ENCODE measurements at places on chromosomes 1 and 21. TPM values are rescaled to one million over a fixed set of nuclear protein-coding genes. Genes with fewer than 3 reads are reported as not detected.

Gene DRAM2
- 35.4 TPM for total RNA-seq

DNA sequence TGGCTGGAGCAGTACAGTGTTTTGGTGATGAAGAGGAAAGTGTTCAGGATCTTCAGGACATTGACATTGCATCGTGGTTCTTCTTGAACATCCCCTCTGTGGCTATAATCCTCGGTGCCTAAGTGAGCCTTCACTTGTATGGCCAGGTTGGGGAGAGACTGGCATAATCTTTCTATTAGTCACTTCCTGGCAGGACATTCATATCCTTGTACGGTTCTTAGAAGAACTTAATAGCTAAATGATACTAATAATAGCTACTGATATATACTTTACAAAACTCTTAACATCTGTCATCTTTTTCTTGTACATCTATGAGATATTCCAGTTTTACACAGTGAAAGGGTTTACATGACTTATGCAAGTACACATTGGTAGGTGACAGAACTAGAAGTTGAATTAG is 35.8 kb downstream of the CELF3 start:
- H3K36me3 ChIP-seq = peaks cover 6% of the 10 kb centered on the region
- no peak for DNase-seq
- H3K4me1 ChIP-seq = peaks cover 5% of the 10 kb centered on the region
- no peak overlapping the region for H3K4me3 ChIP-seq
- no peak overlapping the region for H3K27ac ChIP-seq

DNA sequence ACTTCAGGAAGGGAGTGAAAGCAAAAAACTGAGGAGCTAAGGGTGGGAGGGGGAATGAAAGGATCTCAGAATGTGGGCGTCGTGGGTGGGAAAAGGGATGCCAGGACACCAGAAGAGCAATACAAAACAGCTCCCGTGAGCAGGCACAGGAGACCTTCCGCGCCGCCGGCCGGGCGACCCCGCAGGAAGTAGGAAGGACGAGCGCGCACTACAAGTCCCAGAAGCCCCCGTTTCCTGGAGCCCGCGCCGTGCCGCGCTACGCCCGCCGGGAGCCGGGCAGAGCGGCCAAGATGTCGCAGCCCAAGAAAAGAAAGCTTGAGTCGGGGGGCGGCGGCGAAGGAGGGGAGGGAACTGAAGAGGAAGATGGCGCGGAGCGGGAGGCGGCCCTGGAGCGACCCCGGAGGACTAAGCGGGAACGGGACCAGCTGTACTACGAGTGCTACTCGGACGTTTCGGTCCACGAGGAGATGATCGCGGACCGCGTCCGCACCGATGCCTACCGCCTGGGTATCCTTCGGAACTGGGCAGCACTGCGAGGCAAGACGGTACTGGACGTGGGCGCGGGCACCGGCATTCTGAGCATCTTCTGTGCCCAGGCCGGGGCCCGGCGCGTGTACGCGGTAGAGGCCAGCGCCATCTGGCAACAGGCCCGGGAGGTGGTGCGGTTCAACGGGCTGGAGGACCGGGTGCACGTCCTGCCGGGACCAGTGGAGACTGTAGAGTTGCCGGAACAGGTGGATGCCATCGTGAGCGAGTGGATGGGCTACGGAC is at the start of gene PRMT6:
Gene PRMT6 (plus strand): TSS at position 249 of the 771 bp plus-strand sequence. CDS start 42 bp downstream, at position 291.
- no peaks in the 10 kb centered on the region for H3K27me3 ChIP-seq
- H3K4me3 ChIP-seq = peak within 1 kb of the TSS; percentile 96
- H3K36me3 ChIP-seq = peaks cover 5% of the 10 kb centered on the region

- H3K27me3 ChIP-seq = no peaks in the 10 kb centered on the region
- H3K4me1 ChIP-seq = peaks cover 37% of the 10 kb centered on the region
- DNase-seq = no peak
- peak overlapping the region; percentile 100 for H3K27ac ChIP-seq
- H3K36me3 ChIP-seq = peaks cover 53% of the 10 kb centered on the region
- peak overlapping the region; percentile 95 for H3K4me3 ChIP-seq
These were observed 2.4 kb downstream of the MCL1 start for GRCh38 chr1:150576794-150577556.

GRCh38 chr1:8299963-8300362 is 18.0 kb upstream of the SLC45A1 start:
- no peaks in the 10 kb centered on the region for H3K36me3 ChIP-seq
- H3K4me3 ChIP-seq = no peak overlapping the region
- H3K27me3 ChIP-seq = no peaks in the 10 kb centered on the region

DNA sequence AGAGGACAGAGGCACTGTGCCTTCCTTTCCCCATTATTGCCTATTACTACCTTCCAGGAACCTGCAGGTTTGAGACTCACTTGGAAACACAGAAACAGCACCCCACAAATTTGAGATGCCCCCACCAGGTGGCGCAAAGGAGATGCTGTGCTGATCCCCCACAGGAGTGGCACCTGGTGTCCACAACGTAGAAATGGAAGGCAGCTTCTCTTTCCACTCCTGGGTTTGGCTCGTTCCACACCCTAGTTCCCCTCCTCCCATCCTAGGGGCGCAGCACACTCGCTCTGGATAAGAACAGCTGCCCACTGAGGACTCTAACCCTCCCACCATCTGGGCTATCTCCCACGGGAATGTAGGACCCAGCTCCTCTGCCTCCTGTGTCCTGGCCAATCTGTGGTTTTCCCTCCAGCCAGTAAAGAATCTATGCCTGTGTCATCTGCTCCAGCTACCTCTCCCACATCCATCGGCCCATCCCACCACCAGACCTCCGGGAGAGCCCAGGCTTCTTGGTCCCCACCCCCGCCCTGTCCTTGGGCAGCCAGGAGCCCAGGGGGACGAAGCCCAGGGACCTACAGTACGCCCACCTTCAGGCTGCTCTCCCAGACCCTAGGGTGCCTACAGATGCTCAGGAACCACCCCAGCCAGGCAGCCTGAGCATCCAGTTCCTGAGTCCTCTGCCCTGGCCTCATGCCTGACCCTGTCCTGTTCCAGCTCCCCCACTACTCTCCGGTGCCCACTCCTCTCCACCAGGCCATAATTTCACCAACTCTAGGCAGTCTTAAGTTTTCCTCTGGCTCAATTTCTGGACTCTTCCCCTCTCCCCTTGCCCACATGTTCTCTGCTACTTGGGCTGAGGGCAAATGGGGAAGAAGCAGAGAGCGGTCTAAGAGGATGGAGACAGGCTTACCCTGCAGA is 549 bp downstream of the THBS3 start:
- H3K4me1 ChIP-seq = peaks cover 19% of the 10 kb centered on the region
- H3K4me3 ChIP-seq = peak overlapping the region; percentile 69
- no peaks in the 10 kb centered on the region for H3K27me3 ChIP-seq
- peak overlapping the region; percentile 93 for H3K27ac ChIP-seq
- peak; percentile 77 for DNase-seq

DNA sequence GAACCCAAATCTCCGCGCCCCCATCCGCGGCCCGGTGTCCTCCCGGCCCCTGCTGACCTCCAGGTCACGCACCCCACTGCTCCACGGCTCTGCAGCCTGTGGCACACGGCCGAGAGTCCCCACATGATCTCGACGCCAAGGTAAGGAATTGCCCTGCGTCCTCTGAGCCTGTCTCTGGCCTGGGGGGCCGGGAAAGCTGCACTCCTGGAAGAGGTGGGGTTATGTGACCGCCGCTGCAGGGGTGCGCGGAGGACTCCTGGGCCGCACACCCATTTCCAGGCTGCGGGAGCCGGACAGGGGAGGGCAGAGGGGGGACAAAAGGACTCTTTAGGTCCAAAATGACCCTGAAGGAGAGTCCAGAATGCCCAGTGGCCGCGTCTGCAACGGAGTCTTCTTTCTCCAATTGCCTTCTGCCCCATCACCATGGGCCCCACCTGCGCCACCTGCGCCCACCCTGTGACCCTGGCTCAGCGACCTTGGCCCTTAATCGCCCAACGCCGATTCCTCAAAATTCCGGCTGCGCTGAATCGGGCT is 997 bp upstream of the SIM2 start:
- H3K4me3 ChIP-seq = no peak overlapping the region
- H3K4me1 ChIP-seq = peaks cover 6% of the 10 kb centered on the region
- DNase-seq = no peak
- H3K27me3 ChIP-seq = peaks cover 83% of the 10 kb centered on the region
- no peaks in the 10 kb centered on the region for H3K36me3 ChIP-seq
- no peak overlapping the region for H3K27ac ChIP-seq

DNA sequence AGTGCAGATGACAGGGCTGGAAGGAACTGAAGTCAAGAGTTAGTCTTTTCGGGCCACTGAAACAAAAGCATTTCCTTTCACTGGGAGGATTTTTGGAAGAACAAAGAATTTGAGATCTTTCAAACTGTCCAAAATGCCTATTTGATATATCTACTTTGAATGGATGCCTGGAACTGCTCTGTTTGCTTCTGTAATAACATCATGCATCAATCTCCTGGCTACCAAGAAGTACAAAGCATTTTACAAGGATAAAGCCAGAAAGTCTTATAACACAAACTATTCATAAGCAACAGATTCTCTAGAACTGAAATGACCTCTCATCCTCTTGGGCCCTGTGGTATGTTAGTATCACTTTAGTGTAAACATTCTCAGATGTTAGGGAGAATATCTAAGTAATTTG is 18.2 kb upstream of the RHOU start:
- H3K4me1 ChIP-seq = no peaks in the 10 kb centered on the region
- no peak overlapping the region for H3K27ac ChIP-seq
- DNase-seq = no peak
- no peaks in the 10 kb centered on the region for H3K36me3 ChIP-seq
